Activated CD4-positive, alpha-beta T cell treated with anti-CD3 and anti-CD28 coated beads for 4 hours (primary cell): ENCODE measurements at places on chromosomes 3 and 15.
A peak's percentile ranks its signal among the peaks of the same experiment; 100 is the strongest.

DNA sequence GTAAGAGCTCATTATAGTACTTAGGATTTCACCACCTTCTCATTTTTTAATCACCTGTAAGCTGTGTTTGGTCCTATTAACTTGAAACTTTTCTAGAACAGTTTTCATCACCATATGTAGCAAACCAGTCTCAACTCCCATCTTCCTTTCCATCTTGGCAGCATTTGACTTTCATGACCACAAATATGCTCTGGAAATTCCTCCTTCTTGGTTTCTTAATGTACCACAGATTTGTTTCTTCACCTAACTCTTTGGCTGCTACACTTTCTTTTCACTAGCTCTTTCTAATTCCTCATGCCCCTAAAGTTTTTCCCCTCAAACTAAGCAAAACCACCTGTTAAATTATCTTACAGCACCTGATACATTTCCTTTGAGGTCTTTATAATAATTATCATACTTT is 13.2 kb upstream of the NMB start:
- DNase-seq = no peak

GRCh38 chr3:111323019-111323418 is 219.0 kb upstream of the CD96 start:
- no peak for DNase-seq

GRCh38 chr3:56593455-56594158 is 36.6 kb downstream of the CCDC66 start:
- peak; percentile 55 for DNase-seq

- no peak for DNase-seq
Measured at GRCh38 chr3:61649381-61650170, 88.2 kb downstream of the PTPRG start.

GRCh38 chr15:77967798-77968197 is 109.7 kb downstream of the TBC1D2B start:
- no peak for DNase-seq

GRCh38 chr15:70627734-70628548 is 135.4 kb downstream of the UACA start:
- DNase-seq = no peak

- no peak for DNase-seq
Measured at GRCh38 chr3:146861262-146861661, 256.1 kb upstream of the PLSCR5 start.

GRCh38 chr3:45603226-45603625 is 8.7 kb downstream of the LIMD1 start:
- DNase-seq = no peak
